Naive thymus-derived CD8-positive, alpha-beta T cell (primary cell): ENCODE measurements at places on chromosomes 1 and 21.

DNA sequence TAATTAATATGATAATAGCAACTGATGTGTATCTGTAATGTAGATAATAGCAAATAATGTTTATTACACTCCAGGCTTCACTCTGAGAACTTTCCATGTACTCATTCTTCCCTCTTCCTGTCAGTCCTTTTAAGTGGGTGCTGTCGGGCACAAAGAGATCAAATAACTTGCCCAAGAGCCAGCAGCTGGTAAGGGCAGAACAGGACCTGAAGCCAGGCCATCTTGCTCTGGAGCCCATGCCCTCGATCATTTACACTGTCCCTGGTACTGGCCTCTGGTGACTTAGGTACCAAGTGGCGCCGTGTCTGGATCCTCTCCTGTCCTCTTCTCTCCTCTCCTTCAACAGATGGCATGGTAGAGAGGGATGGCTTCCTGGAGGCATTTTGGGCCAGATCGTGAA is 97.2 kb downstream of the VPS13D start:
- no peak for DNase-seq

DNA sequence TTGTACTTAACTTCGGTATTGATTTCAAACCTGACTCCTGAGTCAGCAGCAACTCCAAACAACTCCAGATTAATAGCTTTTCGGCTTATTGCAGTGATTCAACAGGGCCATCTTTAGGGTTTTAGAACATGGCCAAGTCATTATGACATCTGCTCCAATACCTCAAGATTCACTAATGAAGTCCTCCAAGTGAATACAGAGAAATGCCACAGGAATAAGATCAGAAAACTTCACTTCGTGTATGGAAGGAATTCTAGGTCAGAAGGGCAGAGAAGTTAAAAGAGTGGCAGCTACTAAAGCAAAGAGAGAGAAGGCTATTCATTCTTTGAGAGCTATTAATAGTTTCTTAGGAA is 7.6 kb upstream of the C1orf116 start:
- DNase-seq, result no peak

DNA sequence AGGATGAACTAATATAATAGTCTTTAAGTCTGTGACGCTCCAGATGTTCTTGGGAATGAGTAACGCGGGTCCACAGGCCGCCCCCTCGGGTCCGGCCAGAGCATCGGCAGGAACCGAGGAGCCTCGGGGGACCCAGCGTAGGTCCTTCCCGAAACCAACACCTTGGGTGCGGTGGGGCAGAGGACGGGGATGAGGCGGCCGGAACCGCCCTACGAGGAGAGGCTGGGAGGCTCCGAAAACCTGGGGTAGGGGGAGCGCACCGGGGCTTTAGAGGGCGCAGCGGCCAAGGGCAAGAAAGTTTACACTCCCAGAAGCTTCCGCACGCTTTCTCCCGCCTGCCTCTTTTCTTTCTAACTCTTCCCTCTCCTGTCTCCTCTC is 7.1 kb downstream of the DMRTA2 start:
- DNase-seq, result no peak

- DNase-seq, result no peak
These were observed 88.5 kb upstream of the DEPDC1 start for GRCh38 chr1:68585351-68585750.

DNA sequence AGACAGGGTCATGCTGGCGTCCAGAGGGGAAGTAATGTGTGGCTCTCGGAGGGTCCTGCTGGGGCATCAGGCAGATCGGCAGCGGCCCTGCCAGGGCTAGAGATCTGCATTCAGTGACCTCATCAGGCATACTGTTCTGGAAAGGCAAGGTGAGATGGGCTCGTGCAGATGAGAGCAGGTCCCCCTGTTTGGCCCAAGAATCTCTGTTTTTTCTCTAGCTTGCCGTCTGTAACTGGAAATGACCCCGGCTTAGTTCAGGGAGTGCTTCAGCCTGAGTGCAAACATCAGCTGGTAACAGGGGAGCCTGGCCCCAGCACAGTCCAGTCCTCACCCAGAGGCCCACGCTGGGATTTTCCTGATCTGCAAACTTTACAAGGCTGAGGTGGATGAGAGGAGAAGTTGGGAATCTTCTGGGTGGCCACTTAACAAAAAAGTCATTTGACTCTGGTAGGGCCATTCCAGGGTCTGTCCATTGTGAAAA is 2.1 kb downstream of the FAM163A start:
- no peak for DNase-seq

- no peak for DNase-seq
These were observed 201.7 kb upstream of the RAB4A start for GRCh38 chr1:229069176-229069575.

- peak; percentile 61 for DNase-seq
These were observed at the start of gene CCDC24 for GRCh38 chr1:43991476-43992231. Gene CCDC24, plus strand, starts transcription at chr1:43991599. Its CDS starts 280 bp downstream, at chr1:43991879.

DNA sequence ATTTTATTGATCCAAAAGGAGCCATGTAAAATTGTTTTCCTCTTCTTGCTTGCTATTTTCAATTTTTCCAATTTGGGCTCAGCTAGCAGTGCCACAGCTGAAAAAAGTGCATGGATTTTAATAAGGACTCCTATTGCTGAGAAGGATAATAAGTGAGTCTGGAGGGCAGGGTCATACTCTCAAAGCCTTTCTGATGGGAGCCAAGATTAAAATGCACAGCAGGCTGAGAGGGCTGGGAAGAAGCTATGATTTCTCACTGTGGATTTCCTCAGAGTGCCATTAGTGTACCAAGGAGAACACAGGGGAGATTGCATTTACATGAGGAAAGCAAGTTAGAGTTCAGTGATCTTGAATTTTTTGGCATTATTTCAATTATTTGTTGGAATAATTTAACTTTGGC is 261.3 kb downstream of the ST6GALNAC3 start:
- DNase-seq, result no peak

DNA sequence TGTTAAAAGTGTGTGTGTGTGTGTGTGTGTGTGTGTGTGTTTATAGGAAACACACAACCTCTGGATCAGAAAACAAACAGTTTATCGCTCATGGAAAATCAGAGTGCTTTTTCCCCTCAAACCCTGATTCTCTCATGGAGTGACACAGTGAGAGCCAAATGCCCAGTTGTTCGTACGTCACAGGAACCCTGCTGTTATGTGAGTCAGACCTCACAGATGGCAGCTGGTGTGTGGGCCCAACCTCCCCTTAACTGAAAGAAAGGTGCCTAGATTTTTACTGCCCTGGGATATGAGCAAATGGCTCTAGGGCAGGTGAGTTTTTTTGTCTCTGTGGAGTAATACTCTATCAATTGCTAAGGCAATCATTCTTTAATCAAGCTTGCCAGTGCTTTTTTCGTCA is 1788.1 kb downstream of the BRINP3 start:
- DNase-seq, result no peak

DNA sequence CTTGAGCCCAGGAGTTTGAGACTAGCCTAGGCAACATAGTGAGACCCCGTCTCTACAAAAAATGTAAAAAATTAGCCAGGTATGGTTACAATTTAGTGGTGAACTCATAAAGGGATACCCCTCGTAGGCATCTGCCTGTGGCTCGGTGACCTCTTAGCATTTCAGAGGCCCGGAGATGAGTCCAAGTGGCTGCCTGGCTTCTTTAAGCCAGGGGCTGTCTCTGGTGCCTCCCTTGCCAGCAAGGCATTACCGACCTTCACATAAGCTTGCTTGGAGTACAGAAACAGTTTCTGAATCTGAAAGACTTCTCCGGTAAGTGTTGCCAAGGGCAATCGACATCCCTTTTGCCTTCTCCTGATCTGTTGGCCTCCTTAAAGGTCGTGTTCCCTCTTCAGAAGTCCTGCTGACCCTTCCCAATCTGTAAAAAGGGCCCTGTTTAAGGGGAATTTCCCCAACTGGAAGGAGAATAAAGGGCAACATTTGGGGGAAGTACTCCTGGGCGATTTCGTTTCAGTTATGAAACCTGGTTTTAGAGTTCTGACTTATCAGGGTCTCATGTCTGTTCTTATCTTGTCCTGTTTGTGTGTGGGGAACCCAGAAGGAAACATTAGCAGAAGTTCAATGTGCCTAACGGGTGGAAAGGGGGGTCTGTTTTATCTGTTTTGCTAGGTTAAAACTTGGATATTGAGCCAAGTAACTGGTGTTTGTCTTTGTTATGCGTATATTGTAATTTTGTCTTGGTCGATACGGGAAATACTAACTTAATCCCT is 32.9 kb downstream of the KIFAP3 start:
- DNase-seq, result no peak

GRCh38 chr1:225981714-225982113 is 17.4 kb downstream of the SDE2 start:
- DNase-seq, result no peak

DNA sequence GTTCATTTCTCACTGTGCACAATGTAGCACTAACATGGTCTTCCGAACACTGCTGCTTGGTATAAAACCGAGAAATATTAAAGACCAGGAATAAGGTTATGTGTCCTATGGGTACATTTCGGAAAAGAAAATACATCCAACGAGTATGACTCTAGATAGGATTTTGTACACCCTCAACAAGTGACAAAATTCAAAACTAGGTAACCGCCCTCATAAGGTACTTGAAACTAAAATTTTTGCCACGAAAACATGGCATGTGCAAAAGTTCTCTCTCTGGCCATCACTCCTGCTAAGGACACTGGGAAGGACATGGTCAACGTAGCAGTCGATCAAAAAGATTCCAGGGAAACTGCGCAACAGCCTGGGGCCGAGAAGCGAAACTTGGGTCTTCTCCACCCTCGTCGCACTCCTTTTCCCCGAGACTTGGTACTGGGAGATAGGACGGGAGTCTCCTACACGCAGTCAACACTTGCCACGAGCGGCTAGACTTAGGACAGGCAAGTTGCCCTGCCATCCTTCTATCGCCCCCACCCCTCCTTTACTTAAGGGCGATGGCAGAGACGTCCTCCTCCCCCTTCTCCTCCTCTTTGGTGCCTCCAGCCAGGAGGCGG is 338 bp upstream of the TOR1AIP1 start:
- no peak for DNase-seq

DNA sequence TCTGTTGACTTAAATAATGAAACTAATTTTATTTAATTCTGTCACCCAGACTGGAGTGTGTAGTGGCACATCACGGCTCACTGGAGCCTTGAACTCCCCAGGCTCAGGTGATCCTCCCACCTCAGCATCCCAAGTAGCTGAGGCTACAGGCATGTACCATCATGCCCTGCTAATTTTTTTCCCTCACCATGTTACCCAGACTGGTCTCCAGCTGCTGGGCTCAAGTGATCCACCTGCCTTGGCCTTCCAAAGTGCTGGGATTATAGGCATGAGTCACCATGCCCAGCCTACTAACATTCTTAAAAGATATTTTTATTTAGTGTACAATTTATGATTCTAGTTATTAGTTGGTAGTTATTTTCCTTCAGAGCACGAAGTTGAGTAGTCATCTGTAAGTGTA is 49.5 kb downstream of the NRDC start:
- no peak for DNase-seq

- DNase-seq, result no peak
These were observed 235.3 kb upstream of the C1orf105 start for GRCh38 chr1:172185211-172185610.

- DNase-seq, result no peak
These were observed 47.0 kb upstream of the PTCH2 start for GRCh38 chr1:44890007-44890406.

DNA sequence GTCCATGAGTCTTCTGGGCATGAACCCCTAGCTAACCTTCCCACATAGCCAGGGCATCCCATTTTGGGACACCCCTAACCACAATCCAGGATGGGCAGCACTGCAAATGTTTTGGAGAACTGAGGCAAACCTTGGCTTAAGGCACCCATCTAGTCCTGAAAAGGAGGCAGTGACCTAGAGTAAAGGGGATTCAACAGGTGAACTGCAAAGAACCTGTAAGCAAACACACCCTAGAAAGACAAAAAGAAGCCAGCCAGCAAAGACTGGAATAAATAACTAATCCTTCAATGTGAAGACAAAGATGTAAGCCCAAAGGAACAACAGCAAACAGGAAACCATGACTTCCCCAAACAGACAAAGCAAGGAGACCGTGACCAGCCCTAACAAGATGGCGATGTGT is 56.8 kb upstream of the PPIH start:
- no peak for DNase-seq

- no peak for DNase-seq
These were observed 36.7 kb upstream of the HP1BP3 start for GRCh38 chr1:20823845-20824244.

- DNase-seq, result no peak
These were observed 42.4 kb upstream of the BACH1 start for GRCh38 chr21:29256126-29256910.

GRCh38 chr1:221237587-221237986 is 358.3 kb downstream of the HLX start:
- no peak for DNase-seq

GRCh38 chr1:86875722-86876121 is 38.2 kb downstream of the SELENOF start:
- DNase-seq, result no peak

GRCh38 chr1:75952016-75952415 is 19.8 kb upstream of the ASB17 start:
- no peak for DNase-seq

- no peak for DNase-seq
These were observed 15.1 kb downstream of the PLEKHO1 start for GRCh38 chr1:150164779-150165178.

DNA sequence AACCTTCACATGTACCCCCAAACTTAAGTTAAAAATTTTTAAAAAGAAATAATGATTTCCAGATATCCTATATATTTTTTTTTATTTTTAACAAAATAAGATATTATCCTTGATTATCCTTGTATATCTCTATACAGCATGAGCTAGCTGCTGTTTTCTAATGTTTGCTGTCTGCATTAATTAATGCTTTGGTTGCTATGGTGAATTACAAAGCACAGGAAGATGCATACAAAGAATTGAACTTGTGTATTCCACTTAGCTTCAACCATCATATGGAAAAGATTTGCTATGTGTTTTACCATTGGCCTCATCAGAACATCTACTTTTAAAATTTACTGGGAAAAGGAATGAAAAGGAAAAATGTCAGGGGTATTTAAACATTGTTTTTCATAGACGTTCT is 35.4 kb downstream of the VPS45 start:
- DNase-seq, result no peak

DNA sequence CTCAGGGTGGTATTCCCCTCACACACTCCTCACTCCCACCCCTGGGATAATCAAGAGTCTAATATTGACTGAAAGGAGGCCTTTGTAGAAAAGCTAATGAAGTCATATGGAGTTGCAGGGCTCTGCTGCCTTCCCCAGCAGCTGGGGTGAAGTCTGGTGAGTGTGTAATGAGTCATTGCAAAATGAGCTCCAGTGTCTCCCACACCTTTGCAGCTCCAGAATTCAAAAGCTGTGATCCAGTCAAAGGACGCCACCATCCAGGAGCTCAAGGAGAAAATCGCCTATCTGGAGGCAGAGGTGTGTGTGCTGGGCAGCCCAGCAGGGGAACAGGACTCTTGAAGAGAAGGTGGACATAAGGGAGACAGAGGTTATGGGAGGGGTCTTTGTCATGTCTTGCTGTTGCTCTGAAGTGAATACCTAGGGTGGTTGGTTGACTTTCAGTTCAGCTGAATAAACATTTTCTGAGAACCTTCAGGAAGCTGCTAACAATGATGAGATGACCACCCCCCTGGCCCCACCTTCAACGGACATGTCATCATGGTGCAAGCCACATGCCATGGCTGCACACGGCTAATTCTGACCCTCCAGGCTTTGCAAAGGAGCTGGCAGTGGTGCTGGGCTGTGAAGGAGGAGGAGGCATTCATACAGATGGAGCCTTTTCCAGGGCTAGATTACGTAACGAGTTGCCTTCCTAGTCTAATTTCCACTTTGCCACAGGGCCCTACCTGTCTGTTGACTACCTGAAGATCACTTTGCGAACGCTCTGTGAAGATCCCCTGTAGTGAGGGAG is 32.2 kb upstream of the SNX27 start:
- DNase-seq, result no peak

- no peak for DNase-seq
These were observed 63.5 kb downstream of the CNIH3 start for GRCh38 chr1:224679606-224680005.
